Heart left ventricle (tissue), 16 donors: ENCODE measurements at places on chromosomes 2 and 18. TPM values are rescaled to one million over a fixed set of nuclear protein-coding genes. Genes with fewer than 3 reads are reported as not detected.

The MAB21L4 gene
- not detected for total RNA-seq

DNA sequence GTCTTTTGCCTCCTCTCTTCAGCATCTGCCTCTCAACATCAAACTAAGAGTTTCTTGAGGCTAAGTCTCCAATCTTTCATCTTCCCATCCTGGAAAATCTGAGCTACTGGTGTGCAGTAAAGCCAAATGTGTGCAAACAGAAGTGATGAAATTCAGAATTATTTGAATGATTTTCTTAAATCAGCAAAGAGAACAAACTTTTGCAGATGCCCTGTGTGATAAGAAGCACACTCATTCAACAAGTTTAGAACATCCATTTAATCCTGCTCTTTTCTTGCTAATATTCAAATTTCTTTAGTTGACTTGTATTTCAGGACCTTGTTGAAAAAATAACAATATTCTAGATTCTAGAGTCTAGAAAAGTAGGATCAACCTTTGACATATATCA, 1374.9 kb upstream of the CELF4 start:
- DNase-seq, result no peak

GRCh38 chr2:126979039-126980003, 80.6 kb downstream of the TEX51 start:
- DNase-seq, result no peak

GRCh38 chr2:174121612-174122011, 126.7 kb downstream of the OLA1 start:
- DNase-seq, result no peak

- DNase-seq, result no peak
These were observed 357.7 kb upstream of the SPRED2 start for GRCh38 chr2:65789923-65790675.

DNA sequence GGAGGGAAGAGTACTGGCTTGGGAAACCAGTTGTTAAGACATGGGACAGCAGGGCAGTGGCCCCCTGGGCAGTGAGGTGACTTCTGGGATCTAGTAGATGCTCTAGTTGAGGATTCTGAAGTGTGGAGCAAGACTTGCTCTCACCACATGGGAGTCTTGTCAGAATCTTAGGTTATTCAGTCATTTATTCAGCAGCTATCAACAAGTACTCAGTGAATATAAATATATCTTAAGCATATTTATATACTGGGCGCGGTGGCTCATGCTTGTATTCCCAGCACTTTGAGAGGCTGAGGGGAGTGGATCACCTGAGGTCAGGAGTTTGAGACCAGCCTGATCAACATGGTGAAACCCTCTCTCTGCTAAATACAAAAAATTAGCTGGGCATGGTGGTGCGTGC, 20.0 kb downstream of the STON1 start:
- DNase-seq, result no peak
